ENCODE measurements at places on chromosomes 6 and 20. TPM values are rescaled to one million over a fixed set of nuclear protein-coding genes. Genes with fewer than 3 reads are reported as not detected.

DNA sequence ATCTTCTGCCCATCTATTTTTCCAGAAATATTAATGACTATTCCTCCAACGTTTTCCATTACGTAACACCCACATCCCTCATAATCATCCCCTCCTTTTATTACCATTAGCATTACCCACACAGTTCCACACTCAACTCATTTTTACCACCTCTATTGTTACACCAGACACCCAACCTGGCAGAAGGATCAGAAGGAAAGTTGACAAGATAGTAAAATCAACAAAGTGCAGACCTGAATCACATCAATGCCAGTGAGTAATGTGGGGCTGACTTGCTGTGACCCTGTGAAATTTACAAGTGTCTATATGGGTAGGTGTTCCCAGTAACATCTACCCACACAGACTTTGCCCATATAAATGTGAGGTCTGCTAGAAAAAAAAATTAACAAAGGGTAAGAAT lies 568.2 kb downstream of the MAFB start:
- DNase-seq = no peak

ADGRF4 gene
- total RNA-seq = not detected

DNA sequence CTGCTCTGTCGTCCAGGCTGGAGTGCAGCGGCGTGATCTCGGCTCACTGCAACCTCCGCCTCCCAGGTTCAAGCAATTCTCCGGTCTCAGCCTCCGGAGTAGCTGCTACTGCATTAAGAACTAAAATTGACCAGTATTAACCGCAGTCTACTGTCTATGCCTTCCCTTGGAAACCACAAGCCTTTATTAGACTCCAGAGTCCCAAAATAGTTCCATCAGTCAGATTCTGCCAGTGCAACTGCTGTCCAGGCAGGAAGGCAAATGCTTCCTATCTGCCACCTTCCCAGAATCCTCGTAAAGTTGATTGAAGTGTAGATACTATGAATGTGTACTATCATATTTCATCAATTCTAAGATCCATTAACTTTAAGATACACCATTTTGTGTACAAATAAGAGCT lies 16.7 kb downstream of the KAT14 start:
- DNase-seq = no peak

- DNase-seq = no peak
Observed at GRCh38 chr6:105880030-105880492, 206.1 kb upstream of the PRDM1 start.

DAAM2 gene
- total RNA-seq = 61.9 TPM

DNA sequence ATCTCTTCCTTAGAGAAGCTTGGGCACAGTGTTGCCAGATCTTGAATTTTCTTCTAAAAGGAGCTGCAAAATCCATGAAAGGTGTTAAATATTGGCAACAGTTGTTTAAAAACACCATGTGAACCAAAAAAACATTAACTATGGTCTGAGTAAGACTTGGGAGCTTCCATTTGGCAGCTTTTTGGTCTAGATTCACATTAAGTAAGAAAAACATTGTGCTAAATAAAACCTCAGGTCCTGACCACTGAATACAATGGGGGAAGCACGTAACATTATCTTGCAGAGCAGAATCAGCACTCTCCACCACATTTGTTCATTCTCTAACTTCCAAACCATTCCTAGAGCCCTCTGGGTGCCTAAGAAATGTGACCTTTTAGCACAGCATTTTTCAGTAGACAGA lies 437.6 kb upstream of the PLCB4 start:
- DNase-seq = no peak

FRMD1 gene
- 25.5 TPM for total RNA-seq

ARG1 gene
- 2.6 TPM for total RNA-seq

- DNase-seq = no peak
Observed at GRCh38 chr6:106448000-106448426, 87.5 kb downstream of the CRYBG1 start.

- DNase-seq = no peak
Observed at GRCh38 chr6:100465701-100466409, 1.1 kb upstream of the SIM1 start.

- no peak for DNase-seq
Observed at GRCh38 chr6:96194675-96195074, 178.9 kb downstream of the FUT9 start.

FKBP1C gene
- total RNA-seq = 0.89 TPM

DNA sequence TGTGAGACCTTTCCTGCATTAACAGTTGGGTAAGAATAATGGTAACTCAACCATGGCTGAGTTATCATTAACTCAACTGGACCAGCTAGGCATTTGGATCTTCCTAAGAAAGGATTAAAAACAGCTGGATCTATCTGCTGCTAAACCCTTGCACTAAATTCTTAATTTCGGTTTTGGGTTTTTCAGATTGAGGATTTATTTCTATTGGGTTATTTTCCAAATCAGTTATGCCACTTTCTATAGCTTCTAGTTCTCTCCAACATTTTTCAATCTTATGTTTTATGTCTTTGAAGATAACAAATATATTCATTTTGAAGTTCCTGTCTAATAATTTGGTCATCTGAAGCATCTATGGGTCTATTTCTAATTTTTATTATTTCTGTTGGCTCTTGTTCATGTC lies 92.5 kb downstream of the KIF13A start:
- DNase-seq = no peak

- DNase-seq = no peak
Observed at GRCh38 chr6:7568021-7568420, 22.0 kb upstream of the SNRNP48 start.

NOP56 gene
- 97.4 TPM for total RNA-seq

DNA sequence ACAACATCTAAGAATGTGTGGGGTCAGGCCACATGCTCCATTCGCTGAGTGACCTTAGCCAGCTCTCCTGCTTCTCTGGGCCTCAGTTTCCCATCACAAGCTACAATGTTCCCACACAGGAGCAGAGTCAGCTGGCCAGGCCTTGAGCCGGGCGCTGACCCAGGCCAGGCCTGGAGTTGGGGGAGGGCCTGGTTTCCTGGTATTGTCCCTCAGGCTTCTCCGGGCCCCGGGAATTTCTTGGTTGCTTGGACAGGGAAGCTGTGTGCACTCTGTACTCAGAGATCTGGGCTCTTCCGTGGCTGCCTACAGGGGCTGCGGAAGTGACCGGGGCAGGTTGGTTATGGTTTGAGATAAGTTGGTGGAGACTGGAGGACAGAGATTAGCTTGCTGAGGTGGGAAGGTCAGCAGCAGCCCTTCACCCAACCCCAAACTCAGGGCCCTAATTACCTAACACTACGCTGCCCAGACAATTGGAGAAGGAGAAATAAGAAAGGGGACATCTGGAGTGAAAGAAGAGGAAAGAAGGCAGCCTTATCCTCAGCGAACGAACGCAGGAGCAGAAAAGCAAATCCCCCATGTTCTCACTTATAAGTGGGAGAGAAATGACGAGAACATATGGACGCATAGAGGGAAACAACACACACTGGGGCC lies 6.2 kb downstream of the TGM2 start:
- no peak for DNase-seq

DNA sequence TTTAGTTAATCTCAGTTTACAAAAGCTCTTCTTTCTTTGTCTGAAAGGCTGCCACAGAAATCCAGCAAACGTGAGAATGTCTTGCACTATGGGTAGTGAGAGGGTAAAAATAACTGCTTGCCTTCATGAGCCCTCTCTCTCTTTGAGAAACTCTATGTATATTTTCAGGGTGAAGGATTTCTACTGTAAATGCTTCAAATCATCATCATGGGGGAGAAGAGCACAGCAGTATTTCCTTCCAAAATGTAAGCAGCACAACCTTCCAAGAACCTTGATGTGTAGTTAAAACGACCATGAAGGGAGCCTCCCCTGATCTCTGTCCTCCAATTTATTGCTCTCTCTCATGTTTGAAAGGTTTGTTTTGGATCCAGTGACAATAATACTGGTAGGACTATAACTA lies 141.3 kb upstream of the CENPW start:
- DNase-seq = no peak

SPATA25 gene
- 2.8 TPM for total RNA-seq

TCF21 gene
- total RNA-seq = 0.80 TPM

ULBP2 gene
- total RNA-seq = 0.27 TPM

GRCh38 chr20:20823476-20823881 lies 111.0 kb upstream of the RALGAPA2 start:
- DNase-seq = no peak

ENPP3 gene
- total RNA-seq = 1.7 TPM

GRCh38 chr6:17456711-17457110 lies 63.3 kb downstream of the CAP2 start:
- no peak for DNase-seq

DNA sequence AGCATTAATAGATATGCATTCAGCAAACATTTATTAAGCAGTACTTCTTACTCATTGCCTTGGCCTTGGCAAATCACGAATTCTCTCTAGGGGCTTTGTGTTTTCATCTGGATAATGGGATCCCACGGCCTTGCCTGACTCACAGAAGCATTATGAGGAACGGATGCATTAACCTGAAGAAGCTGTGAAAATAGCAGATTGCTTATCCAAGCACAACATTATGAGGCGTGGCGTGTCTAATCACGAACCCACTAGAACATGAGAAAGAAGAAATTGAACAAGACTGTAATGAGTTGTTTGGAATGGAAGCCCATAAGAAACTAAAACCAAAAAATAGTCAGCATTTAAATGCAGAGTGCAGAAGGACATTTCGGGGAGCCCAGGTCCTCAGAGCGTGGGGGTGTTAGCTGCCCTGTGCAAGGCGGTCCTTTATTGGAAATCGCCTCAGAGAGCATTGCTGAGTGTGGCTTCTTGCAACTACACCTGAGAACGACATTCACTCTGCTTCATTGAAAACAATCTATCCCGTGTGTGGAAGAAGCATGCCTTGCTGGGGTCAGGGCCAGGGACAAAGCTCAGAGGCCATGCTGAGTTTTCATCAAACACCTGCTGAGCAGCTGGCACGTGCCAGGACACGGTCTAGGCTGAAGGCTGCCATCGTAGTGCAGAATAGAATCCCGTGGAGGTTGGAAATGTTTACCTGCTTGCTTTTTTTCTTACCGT lies 179.9 kb downstream of the ZDHHC14 start:
- DNase-seq = no peak

DNA sequence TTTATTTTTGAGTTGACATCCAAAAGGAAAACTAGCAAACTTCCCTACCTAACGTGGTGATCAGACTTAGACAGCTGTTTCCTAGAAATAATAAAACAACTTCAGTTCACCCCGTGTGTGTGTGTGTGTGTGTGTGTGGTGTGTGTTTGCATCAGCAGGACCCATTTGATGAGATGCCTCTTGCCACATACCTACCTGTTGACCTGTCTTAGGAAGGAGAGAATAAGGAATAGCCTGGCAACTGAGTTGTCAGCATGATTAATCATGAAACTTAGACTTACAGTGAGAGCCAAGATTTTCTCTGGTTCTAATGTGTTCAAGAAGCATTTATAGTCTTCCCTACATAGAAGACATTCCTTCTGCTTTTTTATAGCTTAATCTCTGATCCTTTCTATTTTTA lies 16.1 kb upstream of the PBOV1 start:
- DNase-seq = no peak

DNA sequence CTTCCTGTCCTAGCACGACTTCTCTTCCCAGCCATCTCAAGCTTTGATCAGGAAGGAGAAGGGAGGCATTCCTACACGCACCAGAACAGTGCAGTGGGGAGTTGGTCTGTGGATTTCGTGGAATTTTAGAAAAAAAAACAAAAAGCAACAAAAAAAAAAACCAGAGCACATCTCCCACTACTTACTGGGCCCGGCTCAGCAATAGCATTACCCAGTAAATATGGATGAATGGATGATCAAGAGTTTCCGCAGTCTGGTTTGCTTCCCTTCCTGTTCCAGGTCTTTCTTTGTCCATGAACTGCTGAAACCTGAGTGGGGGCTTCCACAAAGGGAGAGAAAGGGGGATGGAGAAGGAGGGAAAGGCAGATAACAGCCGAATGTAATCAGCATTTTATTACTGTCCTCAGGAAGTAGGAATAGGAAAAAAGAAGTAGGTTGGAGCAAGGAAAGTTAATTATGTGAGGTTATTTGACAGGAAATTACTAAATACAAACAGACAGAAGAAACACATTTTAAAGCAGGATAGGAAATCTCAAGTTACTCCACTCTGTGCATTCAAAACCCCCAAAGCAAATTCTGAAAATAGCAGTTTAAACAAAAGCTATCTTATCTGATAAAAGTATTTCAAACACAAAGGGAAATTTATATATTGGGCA lies 349.0 kb downstream of the PRL start:
- no peak for DNase-seq

GRCh38 chr6:47299965-47300364 lies 9.7 kb downstream of the TNFRSF21 start:
- no peak for DNase-seq

GRCh38 chr6:167113935-167114910 lies 8.7 kb upstream of the CCR6 start:
- DNase-seq = no peak

DNA sequence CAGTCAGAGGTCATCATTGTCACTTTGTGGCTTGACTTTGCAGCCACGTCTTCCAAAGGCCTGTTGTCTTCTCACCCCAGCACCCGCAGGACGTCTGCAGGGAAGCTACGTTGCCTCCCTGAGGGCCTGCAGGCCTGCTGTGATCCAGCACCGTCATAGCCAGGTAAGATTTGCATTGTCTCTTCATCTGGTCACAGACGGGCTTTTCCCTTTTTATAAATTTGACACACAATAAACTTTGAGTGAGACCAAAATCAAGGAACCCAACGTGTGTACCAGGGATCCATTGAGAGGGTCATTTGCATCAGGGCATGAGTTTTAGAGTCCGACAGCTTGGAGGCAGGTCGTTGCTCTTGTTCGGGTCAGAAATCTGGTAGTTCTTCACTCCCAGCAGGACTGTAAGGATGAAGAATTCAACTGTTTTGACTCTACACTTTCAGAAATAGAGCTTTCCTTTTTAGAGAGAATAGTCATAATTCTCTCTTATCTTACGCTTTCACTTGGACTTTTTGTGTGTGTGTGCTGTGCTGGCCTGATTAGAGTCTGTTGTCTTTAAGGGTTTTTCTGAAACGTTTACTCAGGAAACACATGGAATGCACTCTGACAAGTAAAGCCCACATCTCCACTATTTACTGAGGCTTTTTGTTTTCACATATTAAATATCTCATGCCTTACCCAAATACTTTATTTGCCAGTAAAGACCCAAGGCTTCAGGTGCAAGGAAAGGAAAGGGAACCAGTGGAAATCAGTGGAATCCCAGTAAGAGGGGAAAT lies 177.2 kb upstream of the TAB2 start:
- DNase-seq = no peak

- DNase-seq = no peak
Observed at GRCh38 chr6:23180504-23181293, 611.3 kb downstream of the HDGFL1 start.

ENPP1 gene
- total RNA-seq = 13.4 TPM

- no peak for DNase-seq
Observed at GRCh38 chr6:38599261-38599660, 40.5 kb downstream of the BTBD9 start.

GTSF1L gene
- not detected for total RNA-seq

Data from sciatic nerve (tissue), 2 donors.